ENCODE measurements at places on chromosomes 1 and 21.

GRCh38 chr1:17704176-17704575 is 51.0 kb upstream of the ACTL8 start:
- no peak for DNase-seq

DNA sequence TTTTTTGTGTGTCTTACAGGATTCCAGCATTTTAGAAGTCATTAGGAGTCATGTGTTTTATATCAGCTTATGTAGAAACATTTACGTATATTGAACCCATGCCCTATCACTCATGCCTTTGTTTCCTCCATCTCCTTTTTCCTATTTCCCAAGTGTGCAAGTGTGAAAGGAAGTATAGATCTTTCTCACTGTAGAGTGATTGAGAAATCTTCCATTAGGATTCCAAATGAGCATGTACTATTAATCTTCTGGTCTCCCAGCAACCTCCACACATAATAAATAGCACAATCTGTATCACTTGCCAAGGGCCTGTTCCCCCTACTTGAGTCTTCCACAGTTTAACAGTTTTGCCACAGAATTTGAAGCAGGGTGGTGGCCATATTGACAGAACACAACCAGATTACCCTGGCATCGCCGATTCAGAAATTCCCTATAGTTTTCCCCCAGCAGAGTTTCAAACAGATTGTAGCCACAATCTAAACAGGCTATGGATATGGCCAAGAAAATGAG is 1052.8 kb downstream of the TTLL7 start:
- DNase-seq = no peak

DNA sequence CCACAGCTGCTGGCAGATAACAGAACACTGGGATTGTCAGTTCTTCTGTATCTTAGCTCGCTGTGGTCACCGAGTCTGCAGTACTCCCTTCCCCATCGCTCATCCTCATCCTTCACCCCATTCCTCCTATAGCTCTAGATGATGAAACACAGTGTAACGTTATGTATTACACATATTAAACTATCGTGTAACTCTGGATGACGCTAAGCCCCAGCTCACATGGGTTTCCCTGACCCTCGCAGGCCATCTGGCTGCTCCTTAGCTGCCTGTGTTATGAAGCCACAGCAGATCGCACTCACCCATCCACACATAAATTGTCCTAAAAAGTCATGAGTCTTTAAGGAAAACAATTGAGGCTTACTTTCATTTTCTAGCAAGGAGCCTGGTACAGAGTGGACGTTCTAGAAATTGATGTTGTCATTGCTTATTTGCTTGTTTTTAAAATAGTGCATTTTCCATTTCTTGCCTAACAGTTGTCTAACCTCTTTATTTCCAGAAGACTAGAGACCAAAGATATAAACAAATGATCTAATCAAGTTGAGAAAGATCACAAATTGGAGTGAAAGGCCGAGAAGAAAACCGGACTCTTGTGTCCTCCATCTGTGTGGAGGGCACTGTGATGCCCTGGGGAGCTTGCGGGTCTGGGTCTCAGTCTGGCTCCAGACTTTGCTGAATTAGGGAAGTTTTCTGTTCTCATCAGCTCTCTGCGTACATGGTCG is 24.3 kb upstream of the PCP4 start:
- no peak for DNase-seq

GRCh38 chr1:197842646-197843045 is 59.8 kb upstream of the C1orf53 start:
- DNase-seq = no peak

GRCh38 chr1:233299450-233299849 is 3.9 kb upstream of the PCNX2 start:
- peak; percentile 6 for DNase-seq

GRCh38 chr1:22563671-22564602 is 648 bp downstream of the EPHA8 start:
- no peak for DNase-seq

DNA sequence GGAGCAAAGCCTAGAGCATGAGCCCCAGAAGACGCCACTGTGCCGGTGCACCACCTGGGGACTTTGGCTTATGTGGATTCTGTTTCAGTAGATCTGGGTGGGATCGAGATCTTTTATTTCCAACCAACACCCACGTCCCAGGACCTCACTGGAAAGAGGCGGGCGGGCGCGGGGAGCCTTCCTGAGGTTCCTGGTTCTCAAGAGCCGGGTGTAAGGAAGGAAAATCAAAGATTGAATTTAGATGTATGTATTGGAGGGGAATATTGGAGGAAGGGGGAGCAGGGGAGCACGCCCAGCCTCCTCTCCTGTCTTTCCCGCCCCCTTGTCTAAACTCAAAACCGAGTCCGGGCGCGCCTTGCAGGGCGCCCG is 6.2 kb upstream of the OLIG2 start:
- no peak for DNase-seq

All from ELF-1 (cell line).